Esophagus squamous epithelium (tissue), 5 donors: ENCODE measurements at places on chromosomes 5 and 9.

DNA sequence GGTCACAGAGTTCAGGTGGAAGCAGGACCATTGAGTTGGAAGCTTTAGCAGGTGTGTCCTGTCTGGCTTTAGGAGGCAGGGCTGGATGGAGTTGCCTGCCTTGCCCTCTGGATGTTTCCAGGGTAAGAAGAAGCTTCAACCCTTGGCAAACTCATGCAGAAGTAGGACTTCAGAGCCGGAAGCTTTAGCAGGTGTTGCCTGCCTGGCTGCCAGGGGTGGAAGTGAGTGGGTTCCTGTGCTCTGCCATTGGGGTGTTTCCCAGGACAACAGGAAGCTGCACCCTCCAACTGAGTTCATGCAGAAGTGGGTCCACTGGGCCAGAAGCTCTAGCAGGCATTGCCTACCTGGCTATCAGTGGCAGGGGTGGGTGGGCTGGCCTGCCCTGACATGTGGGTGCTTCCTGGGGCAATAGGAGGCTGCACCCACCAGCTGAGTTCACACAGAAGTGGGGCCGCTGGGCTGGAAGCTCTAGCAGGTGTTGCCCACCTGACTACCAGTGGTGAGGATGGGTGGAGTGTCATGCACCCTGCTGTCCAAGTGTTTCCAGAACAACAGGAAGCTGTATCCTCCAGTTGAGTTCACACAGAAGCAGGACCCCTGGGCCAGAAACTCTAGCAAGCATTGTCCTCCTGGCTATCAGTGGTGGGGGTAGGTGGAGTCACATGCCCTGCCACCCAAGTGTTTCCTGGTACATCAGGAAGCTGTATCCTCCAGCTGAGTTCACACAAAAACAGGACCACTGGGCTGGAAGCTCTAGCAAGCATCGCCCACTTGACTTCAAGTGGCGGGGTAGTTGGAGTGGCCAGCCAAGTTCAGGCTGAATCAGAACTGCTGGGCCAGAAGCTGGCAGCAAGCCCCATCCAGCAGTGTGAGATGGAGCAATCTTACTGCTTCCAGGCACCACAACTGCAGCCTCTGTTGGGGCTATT lies 24.6 kb downstream of the LOX start:
- no peak for DNase-seq

DNA sequence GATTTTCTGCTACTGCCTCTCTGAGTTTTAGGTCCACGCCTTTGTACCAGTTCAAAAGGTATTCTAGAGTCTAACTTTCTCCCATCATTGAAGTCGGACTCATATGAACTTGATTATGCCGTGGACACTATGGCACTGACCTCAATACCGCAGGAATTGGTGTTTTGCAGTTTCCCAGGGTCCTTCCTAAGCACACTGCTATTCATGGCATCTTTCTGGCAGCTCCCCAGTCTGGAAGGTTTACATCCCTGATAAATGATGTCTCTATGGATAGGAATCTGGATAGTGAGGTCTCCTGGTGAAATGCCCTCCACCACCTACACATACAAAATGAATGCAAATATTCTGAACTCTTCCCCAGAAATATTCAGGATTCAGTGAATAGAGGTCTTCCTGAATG lies 422.2 kb downstream of the CTNND2 start:
- no peak for DNase-seq

DNA sequence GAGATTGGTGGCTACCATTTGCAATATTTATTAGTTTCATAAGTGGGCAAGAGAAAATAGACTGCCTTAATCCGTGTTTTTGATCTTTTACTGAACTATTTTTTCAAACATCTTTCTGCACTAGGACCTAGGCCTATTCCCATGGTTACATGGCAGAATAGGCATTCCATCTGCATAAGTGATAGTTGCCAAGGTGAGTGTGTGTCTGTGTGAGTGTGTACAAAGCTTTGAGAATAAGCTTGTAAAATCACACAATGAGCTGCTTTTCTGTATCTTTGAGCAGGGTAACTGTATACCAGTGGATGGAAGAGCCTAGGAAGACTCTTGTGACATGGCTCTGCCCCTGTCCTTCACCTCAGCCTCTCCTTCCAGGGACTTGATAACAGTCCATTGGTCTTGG lies 92.7 kb downstream of the SGCD start:
- no peak for DNase-seq

GRCh38 chr9:75692309-75692708 lies 198.2 kb upstream of the PCSK5 start:
- DNase-seq, result no peak

DNA sequence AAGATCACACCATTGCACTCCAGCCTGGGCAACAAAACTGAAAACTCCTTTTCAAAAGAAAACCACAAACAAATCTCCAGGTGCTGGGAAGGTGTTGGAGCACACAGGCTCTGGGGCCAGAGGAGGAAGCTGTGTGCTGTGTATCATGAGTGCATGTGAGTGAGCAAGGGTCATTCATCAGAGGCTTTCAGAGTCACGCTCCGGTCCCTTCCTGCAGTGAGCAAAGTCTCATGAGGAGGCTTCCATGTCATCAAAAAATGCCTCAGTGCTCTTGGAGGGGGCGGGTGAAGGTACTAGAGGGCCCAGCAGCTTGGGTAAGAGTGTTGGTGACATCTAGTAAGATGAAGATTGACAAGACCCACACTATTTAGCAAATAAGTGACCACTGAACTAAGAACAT lies 48.3 kb upstream of the TESK1 start:
- DNase-seq, result no peak

DNA sequence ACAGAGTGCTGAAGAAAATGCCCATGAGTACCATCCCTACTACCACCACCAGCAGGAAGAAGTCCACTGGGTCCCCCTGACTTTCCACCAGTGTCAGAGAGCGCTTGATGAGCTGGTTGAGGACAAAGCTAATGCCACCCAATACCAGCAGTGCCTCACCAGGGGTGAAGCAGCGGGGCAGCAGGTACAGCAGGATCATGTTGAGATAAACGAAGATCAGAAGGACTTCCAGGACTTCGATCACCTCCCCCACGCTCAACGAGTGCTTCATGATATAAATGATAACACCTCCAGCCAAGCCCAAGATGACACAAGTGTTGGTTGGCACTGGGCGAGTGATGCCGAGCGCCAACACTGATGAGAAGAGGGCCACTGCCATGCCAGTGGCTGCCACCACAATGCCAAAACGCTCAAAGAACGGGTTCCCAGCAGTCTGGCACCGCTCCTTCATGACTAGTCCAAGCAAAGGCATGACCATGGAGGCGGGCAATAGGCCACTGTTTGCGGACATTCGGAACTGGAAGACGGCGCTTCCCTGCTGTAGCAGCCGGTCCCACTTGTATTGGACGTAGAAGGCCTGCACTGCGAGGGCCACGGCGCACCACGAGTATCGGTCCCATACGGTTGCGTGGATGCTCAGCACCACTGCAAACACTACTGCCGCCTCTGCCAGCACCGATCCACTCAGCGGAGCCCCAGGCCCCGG lies 679 bp downstream of the DOLK start:
- no peak for DNase-seq

DNA sequence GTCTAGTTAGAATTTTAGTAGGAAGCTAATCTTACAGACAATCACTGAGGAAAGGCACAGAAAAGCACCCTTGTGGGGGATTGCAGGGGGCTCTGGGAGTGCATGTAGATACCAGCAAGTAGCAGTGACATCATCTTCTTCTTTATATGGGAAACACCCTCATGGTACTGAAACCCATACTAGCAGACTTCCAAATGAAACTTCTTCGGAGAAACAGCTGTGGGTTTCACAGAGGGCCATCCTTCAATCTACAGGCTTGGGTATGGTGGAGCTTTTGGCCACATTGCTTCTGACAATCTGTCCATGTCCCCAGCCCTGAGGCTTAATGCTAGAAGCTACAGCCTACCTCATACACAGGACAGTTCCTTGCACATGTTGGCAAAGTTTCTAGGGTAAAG lies 165.2 kb upstream of the NFIB start:
- DNase-seq, result no peak

- DNase-seq, result no peak
Measured at GRCh38 chr9:112104901-112105300, 70.2 kb downstream of the SUSD1 start.

- DNase-seq, result no peak
Measured at GRCh38 chr9:130101915-130102314, 48.2 kb downstream of the GPR107 start.

- DNase-seq, result no peak
Measured at GRCh38 chr5:172664681-172665541, 23.8 kb downstream of the NEURL1B start.

- DNase-seq, result peak; percentile 18
Measured at GRCh38 chr9:2016408-2017330, 1.5 kb downstream of the SMARCA2 start.

GRCh38 chr5:129094924-129095899 lies 663 bp downstream of the ISOC1 start:
- DNase-seq, result peak; percentile 35

DNA sequence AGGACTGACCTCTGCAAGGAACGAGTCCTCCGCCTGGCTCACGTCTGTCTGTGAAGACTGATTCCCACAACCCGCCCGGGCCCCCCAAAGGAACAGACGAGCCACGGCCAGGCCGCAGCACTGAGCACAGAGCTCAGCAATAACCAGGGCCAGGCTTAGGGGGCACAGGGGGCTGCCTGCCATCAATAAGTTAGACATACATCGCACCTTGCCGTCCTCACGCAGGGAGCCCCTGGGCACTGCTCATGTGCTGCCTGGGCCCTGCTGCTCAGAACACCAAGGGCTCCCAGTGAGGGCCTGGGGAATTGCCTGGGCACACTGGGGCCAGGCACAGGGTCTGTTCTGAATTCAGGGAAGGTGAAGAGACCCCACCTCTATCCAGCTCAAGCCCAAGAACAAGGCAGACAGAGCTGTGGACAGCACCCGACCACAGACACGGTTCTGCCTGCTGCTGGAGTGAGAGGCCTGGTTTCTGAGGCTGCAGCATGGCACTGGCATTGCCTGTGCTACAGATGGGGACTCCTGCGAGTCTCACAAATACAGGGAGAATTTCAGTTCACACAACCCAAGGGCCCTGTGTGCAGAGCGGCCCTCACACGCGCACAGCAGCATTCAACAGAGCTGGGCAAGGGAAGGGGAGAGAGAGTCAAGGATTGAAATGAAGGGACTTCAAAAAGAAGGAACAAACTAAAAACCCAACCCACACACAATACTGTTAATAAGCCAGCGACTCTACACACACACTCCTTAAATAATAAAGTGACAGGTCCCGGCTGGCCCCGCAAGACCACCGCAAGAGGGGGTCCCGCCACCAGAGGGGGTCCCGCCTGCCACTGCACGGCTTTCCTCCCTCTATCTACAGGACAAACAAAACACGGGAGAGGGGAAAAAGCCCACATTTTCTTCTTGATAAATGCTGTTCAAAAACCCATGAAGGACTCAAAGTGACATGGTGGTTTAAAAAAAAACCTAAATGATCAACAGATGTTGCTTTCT lies 32.0 kb downstream of the PRRT1B start:
- DNase-seq, result no peak

GRCh38 chr5:53940921-53941320 lies 369.5 kb downstream of the ARL15 start:
- DNase-seq, result no peak
